NCI-H774 (cell line): ENCODE measurements at places on chromosomes 5 and 9.
A peak's percentile ranks its signal among the peaks of the same experiment; 100 is the strongest.

GRCh38 chr9:112711050-112711689 is 6.7 kb downstream of the INIP start:
- no peak for DNase-seq

DNA sequence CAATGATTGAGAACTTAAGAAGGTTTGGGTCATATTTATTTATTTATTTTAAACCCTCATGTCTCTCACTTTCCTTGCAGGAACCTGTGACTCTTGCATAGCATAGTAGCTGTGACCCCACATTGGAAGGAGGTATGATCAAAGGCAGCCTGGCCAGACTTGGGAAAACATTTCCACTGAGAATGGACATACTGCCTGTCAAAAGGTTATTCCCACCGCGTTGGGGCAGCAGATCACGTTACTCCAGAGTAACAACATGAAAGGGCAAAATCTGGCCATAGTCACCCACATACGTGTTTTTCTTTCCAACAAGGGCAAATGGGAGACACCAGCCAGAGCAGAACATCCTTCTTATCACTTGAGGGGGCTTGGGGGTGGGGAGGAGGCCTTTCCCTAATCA is 95.7 kb downstream of the ARL15 start:
- no peak for DNase-seq

GRCh38 chr9:135096408-135096895 is 9.0 kb downstream of the OLFM1 start:
- no peak for DNase-seq

DNA sequence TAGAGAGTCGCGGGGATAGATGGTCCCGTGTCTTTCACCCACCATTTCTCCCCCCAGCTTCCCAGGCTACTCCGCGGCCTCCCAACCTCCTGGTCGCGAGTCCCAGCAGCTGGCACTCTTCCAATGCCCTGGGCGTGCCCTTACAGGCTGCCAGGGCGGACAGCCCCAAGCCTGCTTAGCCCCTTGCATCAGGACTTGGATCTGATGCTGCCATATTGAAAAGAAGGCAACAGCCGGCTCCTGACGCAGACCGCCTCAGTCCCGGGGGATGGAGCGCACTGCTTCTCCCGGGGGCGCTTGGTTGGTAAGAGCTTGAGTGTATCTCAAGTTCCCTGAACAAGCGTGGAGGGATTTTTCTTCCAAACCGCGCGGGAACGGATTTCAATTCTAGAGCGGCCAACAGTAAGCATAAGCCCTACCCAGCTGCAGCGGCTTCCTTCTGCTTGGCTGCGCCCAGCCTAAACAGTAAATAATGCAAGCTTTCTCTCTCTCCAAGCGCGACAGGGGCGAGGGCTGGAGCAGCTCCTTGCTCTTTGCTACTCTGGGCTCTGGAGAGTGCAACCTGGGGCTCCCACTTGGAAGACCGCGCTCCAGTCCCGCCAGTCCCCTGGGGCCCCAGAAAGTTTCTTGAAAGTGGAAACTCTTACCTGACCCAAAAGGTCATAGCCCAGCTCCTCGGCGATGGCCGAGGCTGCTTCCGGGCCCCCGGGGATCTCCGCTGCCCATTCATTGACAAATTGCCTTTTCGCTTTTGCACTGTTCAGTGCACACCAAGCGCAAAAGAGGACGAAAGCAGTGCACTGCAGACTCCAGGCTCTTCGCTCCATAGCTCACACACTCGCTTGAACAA is 607 bp downstream of the PCSK1 start:
- DNase-seq: peak; percentile 84

DNA sequence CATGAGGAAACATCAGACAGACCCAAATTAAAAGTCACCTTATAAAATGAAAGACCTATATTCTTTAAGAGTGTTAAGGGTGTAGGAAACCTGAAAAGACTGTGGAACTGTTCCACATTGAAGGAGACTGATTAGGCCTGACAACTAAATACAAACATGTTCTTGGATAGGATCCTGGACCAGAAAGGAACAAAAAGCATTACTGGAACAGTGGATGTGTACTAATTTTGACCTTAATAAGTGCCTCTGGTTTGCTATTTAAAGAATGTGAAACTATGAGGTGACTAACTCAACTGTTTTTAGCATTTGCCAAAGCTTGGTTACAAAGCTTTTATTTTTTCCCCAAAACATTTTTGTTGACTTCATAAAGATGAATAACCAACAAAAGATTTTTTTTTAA is 340.6 kb downstream of the CAAP1 start:
- DNase-seq: no peak

- no peak for DNase-seq
Observed at GRCh38 chr5:166639151-166639550, 1652.3 kb upstream of the WWC1 start.

DNA sequence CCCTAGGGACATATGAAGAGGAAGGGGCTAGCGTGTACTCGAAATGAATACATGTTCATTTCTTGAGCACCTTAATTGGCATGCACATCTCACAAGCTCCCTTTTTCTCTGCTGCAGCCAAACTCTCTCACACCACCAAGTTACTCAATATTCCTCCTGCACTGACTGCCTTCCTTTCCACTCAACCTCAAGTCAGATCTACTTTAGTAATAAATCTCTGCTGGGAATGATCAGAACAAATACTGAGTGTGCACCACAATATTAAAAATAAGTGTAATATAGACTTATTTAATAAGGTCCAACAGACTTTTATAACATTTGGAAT is 995.8 kb upstream of the WWC1 start:
- no peak for DNase-seq

GRCh38 chr9:79652598-79652997 is 80.8 kb downstream of the TLE4 start:
- DNase-seq: no peak

DNA sequence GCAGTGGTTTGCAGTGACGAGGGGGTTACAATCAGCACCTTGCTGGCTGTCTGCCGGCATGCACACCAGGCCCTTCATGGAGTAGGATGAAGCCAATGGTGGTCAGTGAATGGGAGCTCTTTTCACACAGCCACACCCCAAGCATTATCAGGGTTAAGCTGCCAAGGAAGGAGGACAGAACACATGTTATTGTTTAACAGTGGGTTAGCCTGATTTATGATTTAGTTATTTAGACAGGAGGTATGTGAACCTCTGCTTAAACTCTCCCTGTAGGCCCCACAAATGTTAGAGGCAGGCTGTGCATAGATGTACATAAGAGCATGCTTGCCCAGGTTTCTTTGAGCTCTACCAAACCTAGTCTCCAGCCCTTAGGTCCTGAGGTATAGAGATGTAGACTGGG is 262.9 kb downstream of the SPOCK1 start:
- no peak for DNase-seq

DNA sequence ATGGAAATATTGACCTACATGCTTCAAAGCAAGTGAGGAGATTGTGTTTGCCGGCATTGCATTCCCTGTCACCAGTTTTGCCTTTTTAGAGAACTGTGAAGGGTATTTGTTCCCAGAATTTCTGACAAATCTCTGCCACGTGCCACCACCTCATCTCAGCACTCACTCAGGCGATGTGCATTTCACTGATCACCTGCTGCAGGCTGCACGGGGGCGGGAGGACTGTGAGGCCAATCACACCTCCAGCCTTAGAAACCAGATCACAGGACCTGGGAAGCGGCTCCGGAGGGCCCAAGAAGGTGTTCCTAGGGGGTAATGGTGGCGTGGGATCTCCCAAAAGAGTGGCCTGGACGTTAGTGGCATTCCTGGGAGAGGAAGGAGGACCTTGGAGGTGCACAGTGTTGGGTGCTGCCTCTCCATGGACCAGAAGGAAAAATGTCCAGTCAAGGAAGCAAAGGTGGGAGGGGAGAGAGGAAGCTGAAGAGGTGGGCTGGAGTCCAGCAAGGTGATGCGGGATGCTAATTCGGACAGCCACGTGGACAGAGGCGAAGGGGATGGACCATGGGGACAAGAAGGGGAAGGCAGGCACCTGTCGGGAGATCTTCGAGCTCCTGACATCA is 63.6 kb upstream of the OLFM1 start:
- DNase-seq: no peak

GRCh38 chr9:121781145-121781548 is 129.7 kb downstream of the DAB2IP start:
- DNase-seq: no peak

- no peak for DNase-seq
Observed at GRCh38 chr9:104572612-104573011, 3.6 kb downstream of the OR13C8 start.

- DNase-seq: peak; percentile 3
Observed at GRCh38 chr9:79362100-79363081, 209.4 kb upstream of the TLE4 start.

DNA sequence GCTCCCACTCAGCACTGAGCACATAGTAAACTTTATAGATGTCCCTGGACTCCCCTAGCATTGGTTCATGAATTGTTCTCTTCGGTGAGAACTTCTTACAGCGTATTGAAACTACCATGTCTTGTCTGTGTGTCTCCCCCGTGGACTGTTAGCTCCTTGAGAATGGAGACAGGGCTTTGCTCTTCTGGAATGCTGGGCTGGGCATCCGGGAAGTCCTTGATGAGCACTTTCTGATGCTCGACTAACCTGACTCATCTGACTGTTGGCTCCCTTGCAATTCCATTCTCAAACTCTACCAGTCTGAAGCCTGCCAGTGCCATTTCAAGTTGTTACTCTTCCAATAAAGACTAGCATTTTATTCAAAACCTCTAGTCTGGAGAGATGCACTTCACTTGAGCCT is 15.0 kb upstream of the PFDN1 start:
- no peak for DNase-seq

DNA sequence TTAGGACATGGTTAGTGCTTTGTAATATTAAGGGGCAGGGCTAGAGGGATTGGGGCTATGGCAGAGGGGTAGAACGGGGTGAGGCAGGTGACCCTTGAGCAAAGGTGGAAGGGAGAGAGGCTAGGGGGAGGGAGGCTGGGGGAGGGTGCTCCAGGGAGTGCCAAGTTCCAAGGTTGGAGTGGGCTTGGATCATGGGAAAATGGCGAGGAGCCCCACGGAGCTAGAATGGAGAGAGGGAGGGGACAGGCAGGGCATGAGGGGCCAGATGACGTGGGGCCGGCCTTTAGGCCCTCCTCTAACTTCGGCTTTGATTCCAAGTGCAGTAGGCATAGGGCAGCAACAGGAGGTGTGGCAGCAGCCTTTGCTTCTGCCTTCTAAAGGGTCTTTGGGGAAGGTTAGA is 171.8 kb upstream of the PANK3 start:
- no peak for DNase-seq
